Vagina (tissue), 2 donors: ENCODE measurements at places on chromosomes 11 and 22.

DNA sequence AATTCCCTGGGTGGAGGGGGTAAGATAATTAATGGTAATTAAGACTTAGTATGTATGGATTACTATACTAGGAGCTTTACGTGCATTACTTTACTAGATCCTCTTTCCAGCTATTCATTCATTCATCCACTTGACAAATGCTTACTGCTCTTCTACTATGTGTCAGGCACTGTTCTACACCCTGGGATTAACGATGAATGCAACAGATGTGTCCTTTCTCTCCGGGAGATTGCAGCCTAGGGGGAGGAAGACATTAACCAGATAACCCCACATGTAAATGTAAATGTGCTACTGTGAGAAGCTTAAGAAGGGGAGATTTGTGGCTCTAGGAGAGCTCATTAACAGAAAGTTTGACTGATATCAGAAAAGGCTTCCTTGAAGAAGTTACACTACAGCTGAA, 1.7 kb downstream of the ANKK1 start:
- DNase-seq: no peak

DNA sequence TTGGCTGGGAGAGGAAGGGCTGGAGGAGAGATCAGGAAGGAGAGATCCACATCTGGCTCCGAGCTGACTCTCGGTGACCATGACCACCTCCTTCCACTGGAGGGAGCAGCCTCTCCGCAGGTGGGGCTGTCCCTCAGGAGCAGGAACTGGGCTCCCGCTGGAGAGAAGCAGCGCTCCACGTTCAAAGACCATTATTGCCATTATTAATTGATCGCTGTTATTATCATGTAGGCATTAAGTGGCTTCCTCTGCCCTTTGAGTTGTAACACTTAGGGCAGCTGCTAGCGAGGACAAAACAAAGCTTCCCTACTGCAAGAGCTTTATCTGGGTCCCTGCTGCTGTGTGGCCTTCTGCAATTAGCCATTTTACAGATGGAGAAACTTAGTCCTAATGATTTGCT, 251.9 kb downstream of the ST3GAL4 start:
- DNase-seq: no peak

DNA sequence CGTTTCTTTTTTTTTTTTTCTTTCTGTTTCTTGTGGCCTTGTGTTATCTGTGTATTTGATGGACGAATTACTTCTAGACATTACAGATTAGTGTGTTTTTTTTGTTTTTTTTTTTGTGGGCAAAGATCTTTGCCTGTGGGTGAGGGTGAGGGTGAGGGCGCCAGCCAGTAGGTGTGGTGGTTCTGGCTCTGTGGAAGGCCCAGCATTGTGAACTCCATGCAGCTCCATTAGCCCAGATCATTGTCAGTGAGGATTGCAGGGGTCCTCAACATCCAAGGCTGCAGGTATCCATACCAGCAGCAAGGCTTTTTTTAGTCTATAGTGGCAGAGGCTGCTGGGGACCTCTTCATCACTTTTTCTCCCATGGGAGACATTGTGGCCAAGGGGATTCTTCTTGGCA, 13.7 kb downstream of the BIRC2 start:
- no peak for DNase-seq

DNA sequence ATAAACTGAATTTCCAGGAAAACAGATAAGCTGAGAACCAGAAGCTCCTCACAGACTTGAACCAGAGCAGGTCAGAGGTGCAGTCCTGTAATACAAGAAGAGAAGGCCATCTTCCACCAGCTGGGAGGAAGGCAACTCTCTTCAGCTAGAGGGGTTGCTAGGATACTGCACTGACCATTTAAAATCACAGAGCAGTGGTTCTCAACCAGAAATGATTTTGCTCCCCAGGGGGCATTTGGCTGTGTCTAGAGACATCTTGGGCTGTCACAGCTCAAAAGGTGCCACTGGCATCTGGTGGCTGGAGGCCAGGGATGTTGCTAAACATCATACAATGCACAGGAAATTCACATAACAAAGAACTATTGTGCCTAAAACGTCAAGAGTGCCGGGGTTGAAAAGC, 17.2 kb downstream of the OPCML start:
- DNase-seq: no peak

GRCh38 chr22:17140826-17141766, 18.0 kb downstream of the HDHD5 start:
- DNase-seq: no peak

DNA sequence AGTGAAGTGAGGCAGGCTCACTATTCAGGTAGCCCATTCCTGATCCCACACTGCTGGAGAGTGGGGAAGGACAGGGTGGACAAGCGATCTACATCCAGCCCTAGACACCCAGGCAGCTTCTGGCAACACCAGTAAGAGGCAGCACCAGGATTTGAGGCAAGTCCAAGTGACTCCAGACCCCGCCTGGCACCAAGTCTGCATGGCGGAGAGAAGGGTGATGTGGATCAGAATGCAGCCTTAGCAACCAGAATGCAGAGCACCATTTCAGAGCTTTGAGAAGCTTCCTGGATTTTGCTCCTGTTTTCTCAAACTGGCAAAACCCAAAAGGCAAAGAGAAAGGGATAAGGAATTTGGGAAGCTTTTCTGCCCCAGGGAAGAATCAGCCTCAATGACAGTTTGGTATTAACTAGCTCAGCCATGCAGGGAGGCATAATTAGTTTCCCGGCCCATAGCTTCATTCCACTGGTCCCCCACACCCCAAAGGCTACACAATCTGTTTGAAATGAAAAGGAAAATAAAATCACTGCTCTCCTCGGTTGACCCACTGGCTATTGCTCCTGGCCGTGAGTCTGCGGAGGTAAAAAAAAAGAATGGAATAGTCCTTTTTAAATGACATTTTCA, 17.3 kb downstream of the GALNT18 start:
- no peak for DNase-seq
